Aortic smooth muscle cell (primary cell): ENCODE measurements at places on chromosomes 11 and 22. TPM values are rescaled to one million over a fixed set of nuclear protein-coding genes. Genes with fewer than 3 reads are reported as not detected.

The ANO5 gene
- 0.66 and 2.3 TPM in 2 replicates for total RNA-seq

The OSM gene
- not detected in 2 replicates for total RNA-seq

The OR8K3 gene
- total RNA-seq, result not detected in 2 replicates

The SLC22A25 gene
- total RNA-seq, result not detected in 2 replicates

The CLNS1A gene
- 119 and 144 TPM in 2 replicates for total RNA-seq

The PLAAT3 gene
- total RNA-seq, result 14.4 and 28.1 TPM in 2 replicates

The BTG4 gene
- total RNA-seq, result not detected in 2 replicates
